ENCODE measurements at places on chromosomes 2 and 18.

DNA sequence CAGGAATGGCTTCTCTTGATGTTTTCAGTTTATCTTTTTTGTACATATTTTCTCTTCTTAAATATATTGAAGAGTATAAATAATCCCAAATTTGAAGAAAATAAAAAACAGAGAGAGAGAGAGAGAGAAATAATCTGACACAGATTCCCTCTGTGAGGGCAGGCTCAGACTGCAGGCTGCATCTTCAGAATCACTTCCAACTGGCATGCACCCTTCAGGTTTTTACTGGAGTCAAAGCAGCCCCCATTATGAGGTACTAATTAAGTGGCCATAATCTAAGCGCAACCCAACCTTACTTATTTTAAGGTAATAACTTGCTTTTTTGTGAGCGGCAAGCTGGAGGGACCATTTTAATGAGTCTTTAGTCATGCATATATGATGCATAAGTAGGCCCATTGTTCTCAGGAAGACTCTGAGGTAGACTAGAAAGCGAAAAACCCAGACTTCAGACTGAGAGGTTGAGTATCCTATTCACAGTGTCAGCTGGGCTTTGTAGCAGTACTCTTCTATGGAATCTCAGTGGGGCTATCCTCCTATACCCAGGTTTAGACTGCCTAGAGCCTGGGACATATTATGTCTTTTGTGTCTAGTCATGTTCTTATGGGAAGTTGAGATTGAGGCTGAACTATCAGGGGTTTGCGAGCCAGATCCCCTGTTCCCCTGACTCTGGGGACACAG is 167.4 kb downstream of the SP3 start:
- no peak for DNase-seq

DNA sequence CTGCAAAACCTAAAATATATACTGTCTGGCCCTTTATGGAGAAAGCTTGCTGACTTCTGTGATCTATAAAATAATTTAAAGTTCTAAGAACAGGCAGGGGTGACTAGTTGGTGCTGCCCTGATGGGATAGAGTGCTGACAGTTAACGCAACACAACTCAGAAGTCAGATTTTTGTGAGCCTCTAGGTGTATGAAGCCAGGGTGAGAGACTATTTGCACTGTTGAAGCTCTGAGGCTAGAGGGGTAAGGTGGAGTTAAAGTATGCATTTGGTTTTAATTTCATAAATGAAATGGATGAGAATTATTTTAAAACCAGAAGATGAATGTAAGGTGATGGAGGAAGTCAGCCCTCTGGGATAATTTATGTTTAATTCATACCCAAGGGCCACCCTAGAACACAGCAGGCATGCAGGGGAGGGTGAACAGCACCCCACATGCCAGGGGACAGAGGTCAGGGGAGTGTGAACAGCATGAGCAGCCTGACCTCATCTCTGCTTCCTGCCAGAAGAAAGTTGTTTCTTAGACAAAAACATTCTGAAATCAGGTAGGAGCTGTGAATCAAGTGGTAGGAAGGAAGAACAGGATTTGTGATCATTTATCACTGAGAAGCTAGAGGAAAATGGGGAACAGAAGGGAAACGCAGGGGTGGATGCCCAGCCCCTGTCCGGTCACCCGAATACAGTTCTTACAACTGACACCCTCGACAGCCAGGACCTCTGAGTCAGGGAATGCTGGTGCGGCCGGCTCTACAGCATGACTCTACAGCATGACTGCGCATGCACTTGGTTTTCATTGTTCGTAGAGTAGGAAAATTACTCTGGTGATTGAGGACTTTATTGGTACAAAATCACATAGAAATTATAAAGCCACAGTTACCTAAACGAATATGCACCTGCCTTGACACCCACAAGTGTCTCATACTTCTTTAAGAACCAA is 93.1 kb downstream of the MBP start:
- DNase-seq = no peak

DNA sequence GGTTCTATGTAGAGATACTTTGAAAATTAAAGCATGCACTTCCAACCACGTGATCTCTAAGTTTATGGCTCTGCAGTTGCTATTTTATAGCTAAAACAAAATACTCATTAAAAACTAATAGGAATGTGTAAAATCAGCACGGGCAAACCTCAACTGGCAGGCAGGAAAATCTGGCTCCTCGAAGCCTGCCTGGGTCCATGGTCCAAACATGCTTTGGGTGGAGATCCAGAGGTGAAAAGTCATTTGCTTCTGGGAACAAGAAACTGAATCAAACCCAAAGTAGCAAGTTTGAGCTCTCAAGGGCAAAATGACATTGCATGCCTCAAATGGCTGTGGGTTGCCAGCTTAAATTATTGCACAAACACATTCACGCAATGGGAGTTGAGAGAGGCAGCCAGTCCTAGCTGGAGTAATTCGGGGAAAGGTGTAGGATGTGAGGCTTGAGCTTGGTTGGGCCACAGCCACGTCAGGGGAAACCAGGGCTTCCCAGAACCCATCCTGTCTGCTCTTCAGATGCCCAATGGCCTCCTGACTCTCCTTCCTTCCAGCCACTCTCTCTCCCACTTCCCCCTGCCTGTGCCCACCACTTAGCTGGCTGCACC is 75.2 kb upstream of the LCLAT1 start:
- no peak for DNase-seq

GRCh38 chr2:217650716-217651360 is 352.0 kb downstream of the TNS1 start:
- no peak for DNase-seq

DNA sequence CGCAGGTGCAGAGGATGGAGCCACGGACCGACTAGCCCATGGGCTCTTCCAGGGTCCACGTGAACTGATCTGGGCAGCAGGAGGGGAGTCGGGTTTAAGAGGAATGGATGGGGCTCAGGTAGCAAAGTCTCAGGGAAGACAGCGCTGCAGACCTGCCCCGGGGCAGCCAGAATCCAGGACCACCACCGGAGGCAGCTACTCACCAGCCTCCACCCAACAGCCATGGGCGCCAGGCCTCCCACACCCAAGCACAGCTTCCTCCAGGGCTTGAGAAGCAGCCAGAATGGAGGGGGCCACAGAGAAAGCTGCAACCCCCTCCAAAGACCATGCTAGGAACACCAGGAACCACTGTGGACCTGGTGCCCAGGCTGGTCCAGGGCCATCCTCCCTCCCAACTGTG is 164.3 kb downstream of the TWIST2 start:
- DNase-seq = no peak

DNA sequence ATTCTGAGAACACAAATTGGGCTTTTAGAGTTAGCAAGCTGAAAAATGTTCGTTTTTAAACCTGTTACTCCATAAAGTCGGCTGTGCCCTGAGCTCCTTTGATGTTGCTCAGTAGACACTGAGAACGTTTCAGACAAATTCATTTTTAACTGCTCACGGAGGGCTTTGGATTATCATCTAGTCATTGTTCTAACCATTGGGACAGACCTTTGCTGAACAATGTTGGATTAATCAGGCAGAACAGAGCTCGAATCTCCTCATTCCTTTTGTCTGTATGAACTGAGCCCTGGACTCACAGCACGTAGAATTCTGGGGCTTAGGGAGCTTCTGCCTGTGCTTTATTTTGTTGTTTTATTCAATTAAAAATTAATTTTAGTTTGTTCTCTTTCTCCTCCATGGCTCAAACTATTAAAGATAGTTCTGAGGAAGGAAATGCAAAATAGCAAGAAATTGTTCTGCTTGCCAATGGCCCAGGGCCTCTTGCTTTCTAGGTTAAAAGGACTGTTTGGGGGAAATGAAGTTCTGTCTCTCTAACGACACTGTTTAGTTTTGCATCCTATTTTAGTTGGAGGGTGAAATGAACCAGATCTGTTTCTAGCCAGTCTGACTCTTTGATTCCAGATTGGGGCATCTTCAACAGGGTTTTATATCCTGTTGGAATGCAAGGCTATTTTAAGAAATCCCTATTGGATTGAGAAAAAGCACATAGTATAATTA is 114.7 kb upstream of the CXCR4 start:
- DNase-seq = no peak

DNA sequence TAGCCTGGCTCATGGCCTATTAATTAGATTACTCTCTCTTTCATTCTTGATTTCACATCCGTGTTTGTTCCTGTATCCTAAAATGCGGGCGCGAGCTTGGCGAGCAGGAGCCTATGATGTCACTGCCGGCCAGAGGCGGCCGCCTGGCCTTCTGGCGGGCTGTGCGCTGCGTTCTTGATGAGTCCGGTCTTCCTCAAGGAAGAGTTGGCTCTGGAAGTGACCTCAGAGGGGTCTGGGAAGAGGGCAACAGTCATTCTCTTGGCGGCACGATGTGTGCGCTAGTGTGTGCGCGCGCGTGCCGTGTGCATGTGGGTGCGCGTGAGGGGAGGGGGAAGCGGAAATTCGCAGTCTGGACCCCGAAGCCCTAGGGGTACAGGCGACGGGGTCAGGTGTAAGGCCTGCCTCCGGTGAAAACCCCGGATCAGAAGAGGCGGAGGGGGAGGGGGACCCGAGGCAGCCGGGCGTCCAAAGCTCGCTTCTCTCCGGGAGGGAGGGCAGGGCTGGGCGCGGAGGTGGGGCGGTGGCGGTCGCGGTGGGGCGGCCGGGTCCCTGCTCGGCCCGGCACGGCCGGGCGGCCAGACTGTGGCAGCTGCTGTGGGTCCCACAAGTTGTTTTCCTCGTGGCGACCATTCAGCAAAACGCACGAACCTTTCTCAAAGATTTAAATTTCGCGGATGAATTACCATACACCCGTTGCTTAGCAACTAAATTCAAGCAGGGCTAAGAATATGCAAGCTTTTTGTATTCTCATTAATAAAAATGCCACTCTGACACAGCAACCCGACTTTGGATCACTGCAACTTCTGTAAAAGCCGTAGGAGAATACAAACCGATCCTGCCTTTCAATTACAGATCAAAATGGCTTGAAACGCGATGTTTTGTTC is 8.4 kb downstream of the POU3F3 start:
- no peak for DNase-seq
